ENCODE measurements at places on chromosomes 6 and 20. TPM values are rescaled to one million over a fixed set of nuclear protein-coding genes. Genes with fewer than 3 reads are reported as not detected.

The NFYA gene
- total RNA-seq = 40.4 TPM

DNA sequence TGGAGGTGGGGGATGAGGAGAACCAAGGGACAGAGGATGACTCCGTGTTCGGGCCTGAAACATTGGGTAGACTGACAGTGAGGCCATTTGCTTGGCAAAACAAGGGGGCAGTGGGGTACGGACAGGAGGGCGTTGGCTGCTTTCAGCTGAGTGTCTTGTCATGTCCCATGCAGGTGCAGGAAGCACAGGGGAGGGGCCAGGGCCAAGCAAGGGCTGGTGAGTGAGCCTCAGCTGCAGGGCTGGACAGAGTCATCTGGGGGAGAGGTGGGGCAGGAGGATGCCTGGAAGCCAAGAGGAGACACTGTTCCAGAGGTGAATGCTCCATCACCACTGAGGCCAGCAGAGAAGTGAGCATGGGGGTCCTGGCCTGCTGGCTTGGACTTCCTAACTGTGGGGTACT, 78.4 kb downstream of the ERMARD start:
- no peak overlapping the region for H3K27ac ChIP-seq
- no peak for DNase-seq
- H3K36me3 ChIP-seq = no peaks in the 10 kb centered on the region

DNA sequence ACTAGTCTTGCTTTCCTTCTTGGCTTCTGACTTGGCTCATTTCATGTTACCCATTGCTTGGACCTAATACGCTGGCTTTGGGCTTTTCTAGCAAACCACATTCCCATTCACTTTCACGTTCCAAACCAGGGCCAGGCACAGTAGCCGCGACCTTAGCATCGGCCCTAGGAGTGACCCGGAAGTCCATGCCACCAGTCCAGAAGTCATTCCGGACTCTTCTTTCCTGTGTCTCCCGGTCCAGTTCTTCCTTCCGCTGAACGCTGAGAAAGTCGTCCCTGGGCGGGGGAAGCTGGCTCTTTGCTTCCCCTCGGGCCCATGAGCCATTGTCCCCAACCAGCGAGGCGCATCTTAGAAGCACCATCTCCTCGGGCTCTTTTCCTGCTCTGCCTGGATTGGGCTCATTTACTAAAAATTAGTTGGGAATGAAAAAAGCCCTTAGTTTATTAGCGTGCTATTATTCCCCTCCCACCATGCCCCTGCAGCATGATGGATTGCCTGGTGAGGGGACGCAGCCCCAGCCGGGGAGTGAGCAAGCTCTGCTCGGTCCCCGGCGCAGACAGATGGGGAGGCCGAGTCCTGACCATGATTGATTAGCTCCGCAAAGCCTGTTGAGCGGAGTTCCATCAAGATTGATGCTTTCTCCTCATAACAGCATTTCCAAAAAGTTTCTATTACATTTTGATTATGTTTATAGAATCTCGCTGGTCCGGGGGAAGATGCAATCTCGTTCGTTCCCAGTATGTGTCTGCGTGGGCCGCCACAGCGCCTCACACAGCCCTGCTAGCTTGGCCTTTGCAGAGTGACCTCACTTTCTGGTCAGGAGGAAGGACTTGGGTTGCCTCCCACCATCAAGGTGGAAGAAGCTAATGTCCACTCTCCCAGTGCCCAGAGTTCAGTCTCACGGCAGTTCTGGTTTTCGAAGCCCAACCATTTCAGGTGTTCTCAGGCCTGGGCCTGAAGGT, 115.1 kb upstream of the TOP1 start:
- no peak overlapping the region for H3K27ac ChIP-seq
- no peak for DNase-seq
- H3K4me1 ChIP-seq = no peaks in the 10 kb centered on the region
- no peaks in the 10 kb centered on the region for H3K36me3 ChIP-seq
- peaks cover 2% of the 10 kb centered on the region for H3K27me3 ChIP-seq
- no peak overlapping the region for H3K4me3 ChIP-seq

DNA sequence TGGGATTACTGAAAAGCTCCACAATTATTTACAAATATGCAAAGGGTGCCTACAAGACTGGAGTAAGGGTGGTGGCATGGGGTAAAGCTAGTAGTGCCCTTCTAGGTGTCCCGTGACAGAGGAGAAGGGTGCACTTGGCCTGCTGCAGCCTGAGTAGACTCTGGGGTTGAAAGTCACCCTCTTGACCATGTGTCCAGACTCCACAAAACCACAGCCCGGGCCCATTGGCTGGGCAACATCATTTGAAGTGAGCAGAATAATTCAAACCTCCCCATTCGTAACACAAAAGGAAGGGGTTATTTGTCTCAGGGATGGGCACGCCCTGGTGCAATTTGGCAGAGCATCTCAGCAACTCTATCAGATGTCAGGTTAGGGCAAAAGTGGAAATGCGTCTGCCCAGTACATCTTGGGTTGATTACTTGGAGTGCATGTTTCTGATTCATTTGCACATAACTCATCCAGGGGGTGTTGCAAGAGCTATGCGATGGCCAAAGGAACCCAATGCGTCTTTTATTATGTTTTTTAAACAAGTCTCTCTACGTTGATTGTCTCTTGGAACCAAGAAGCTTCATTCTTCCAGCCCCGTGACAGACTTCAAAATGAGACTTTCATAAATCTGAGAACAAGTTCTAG, 56.7 kb downstream of the ISM1 start:
- H3K4me3 ChIP-seq = no peak overlapping the region
- H3K36me3 ChIP-seq = peaks cover 4% of the 10 kb centered on the region
- H3K27ac ChIP-seq = no peak overlapping the region
- no peak for DNase-seq
- H3K27me3 ChIP-seq = peaks cover 3% of the 10 kb centered on the region
- H3K4me1 ChIP-seq = peaks cover 15% of the 10 kb centered on the region

DNA sequence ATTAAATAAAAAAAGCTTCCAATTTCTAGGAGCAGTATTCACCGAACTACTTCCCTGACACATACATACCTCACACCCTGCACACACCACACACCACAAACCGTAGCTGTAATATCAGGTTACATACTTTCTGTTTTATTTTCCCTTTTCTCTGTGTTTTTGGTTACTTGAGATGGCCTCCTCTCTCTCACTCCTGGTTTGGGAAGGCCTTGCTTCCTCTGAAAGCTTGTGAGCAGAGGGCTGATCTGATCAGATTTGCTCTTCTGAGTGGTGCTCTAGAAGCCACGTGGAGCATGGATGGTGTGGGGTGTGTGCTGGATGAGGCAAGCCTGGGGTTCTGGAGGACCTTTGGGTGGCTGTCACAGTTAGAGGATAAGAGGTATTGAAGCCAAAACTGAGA, 20.9 kb downstream of the UTRN start:
- H3K27ac ChIP-seq = no peak overlapping the region
- H3K36me3 ChIP-seq = peaks cover 26% of the 10 kb centered on the region
- H3K4me3 ChIP-seq = no peak overlapping the region
- H3K4me1 ChIP-seq = peaks cover 10% of the 10 kb centered on the region
- H3K27me3 ChIP-seq = no peaks in the 10 kb centered on the region

DNA sequence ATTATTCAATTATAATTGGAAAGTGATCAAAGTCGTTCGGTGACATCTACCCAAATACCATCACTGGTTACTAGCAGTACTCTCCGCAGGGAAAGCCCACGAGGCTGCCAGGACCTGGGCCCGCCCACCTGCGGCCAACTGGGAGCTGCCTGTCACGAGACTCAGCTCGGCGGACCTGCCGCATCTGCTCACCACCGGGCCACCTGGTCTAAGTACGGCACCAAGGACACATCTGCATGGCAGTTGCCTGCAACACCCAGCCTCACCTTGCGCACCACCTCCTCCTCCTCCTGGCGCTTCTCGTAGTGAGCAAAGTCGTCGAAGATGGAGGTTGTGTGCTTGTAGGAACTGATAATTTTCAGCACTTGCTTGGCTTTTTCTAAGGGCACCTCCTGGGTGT, 13.9 kb downstream of the YTHDF1 start:
- H3K27me3 ChIP-seq = no peaks in the 10 kb centered on the region
- peaks cover 19% of the 10 kb centered on the region for H3K4me1 ChIP-seq
- H3K4me3 ChIP-seq = no peak overlapping the region
- H3K36me3 ChIP-seq = peaks cover 26% of the 10 kb centered on the region
- no peak for DNase-seq

The CLPSL2 gene
- total RNA-seq = not detected

DNA sequence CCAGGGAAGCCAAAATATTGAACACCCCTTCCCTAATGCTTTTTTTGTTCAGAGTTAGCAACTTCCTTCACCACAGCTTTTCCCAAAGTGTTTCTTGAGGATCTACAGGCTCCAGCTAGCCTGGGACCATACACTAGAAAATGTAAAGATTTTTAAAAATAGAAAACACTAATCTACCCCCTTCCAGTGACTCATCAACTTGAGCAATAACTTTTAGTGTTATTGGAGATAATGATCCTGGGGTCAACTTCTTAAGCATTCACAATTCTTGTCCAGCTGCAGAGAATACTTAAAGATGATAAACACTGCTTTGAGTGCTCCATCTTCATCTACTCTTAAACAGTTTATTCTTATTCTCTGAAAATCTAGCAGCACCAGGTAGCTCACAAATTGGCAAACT, 131.6 kb downstream of the COL9A1 start:
- DNase-seq = no peak
- H3K4me3 ChIP-seq = no peak overlapping the region
- no peak overlapping the region for H3K27ac ChIP-seq
- peaks cover 13% of the 10 kb centered on the region for H3K27me3 ChIP-seq

The CLIC5 gene
- total RNA-seq = 75.8 TPM

- DNase-seq = no peak
- H3K36me3 ChIP-seq = peaks cover 31% of the 10 kb centered on the region
- H3K4me3 ChIP-seq = no peak overlapping the region
- H3K27me3 ChIP-seq = no peaks in the 10 kb centered on the region
- H3K4me1 ChIP-seq = no peaks in the 10 kb centered on the region
Observed at GRCh38 chr6:26408828-26409730, 7.0 kb downstream of the BTN3A1 start.

DNA sequence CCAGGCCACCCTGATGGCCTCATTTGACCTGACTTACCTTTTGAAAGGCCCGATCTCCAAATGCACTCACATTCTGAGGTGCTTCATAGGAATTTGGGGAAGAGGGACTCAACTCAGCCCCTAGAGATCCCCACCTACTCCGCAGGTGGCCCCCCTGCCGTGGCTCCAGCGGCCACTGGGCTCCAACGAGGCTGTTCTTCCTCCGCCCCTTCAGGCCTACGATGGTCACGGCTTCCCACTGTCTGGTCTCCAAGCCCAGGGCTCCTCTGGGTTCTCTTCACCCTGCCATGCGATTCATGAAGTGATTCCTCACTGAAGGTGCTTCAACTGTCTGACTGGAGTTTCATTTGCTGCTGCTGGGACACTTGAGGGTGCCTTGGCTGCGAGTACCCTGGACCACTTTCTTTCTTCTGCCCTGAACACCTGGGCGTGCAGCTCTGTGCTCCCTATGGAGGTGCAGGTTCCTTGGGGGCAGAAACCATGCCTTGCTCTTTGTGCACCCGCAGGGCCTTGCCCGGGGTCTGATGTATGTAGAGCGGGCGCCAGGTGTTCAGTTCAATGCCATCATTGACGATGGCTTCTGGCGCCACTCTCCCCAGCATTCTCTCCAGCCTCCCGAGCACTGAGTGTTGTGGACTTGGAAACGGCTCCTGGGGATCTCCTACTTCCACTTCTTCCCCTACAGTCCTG, 10.0 kb upstream of the DUSP22 start:
- no peak overlapping the region for H3K27ac ChIP-seq
- H3K36me3 ChIP-seq = no peaks in the 10 kb centered on the region
- H3K4me3 ChIP-seq = no peak overlapping the region
- DNase-seq = no peak

The SLC22A1 gene
- 3.0 TPM for total RNA-seq

- H3K4me3 ChIP-seq = peak within 1 kb of the TSS; percentile 95
- peak within 1 kb of the TSS; percentile 93 for H3K27ac ChIP-seq
- peak; percentile 77 for DNase-seq
Observed at GRCh38 chr20:17530716-17531664, at the start of gene BFSP1. BFSP1 (minus strand) TSS chr20:17531379; CDS start chr20:17531329, 50 bp downstream.

The MUC21 gene
- total RNA-seq = 0.65 TPM

DNA sequence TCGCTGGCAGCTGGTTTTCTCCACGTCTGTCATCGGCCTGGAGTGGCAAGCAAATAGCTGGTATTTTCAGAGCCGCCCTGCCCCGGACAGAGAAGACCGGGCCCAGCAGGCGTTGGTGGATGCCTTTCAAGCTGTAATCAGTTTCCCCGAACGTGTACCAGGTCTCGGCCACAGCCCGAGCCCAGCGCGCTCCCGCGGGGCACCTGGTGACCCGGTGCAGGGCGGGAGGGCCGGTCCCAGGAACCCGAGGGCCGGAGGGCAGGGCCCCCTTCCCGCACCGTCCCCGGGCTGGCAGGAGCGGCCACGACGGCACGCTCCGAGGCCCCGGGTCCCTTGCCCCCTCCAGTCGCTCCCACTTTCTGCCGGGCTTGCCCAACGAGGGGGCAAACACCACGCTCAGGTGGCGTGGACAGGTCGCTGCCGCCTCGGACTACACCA, 348 bp upstream of the PYGB start:
- peak overlapping the region; percentile 75 for H3K27ac ChIP-seq
- peaks cover 31% of the 10 kb centered on the region for H3K4me1 ChIP-seq
- peaks cover 12% of the 10 kb centered on the region for H3K27me3 ChIP-seq
- H3K36me3 ChIP-seq = no peaks in the 10 kb centered on the region
- no peak for DNase-seq

DNA sequence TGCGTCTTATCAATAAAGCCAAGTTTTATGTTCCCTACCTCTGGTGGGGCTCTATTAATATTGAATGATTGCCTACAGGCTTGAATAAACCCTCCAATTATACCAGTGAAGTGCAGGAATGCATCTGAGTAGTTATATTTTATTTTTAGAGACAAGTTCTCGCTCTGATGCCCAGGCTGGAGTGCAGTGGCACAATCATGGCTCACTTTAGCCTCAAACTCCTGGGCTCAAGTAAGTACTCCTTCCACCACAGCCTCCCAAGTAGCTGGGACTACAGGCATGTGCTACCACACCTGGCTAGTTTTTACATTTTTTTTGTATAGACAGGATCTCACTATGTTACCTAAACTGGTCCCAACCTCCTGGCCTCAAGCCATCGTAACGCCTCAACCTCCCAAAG, 26.1 kb upstream of the UBE2J1 start:
- no peak overlapping the region for H3K4me3 ChIP-seq
- H3K27me3 ChIP-seq = no peaks in the 10 kb centered on the region
- peaks cover 14% of the 10 kb centered on the region for H3K4me1 ChIP-seq
- H3K27ac ChIP-seq = no peak overlapping the region
- no peak for DNase-seq
- H3K36me3 ChIP-seq = no peaks in the 10 kb centered on the region

- H3K36me3 ChIP-seq = peaks cover 6% of the 10 kb centered on the region
- DNase-seq = no peak
- no peak overlapping the region for H3K27ac ChIP-seq
- no peak overlapping the region for H3K4me3 ChIP-seq
Observed at GRCh38 chr6:2819115-2819514, 22.5 kb downstream of the SERPINB1 start.

The CD93 gene
- 0.05 TPM for total RNA-seq

All from type B pancreatic cell (in vitro differentiated cells).